Skeletal muscle cell (primary cell): ENCODE measurements at places on chromosomes 3 and 15.

DNA sequence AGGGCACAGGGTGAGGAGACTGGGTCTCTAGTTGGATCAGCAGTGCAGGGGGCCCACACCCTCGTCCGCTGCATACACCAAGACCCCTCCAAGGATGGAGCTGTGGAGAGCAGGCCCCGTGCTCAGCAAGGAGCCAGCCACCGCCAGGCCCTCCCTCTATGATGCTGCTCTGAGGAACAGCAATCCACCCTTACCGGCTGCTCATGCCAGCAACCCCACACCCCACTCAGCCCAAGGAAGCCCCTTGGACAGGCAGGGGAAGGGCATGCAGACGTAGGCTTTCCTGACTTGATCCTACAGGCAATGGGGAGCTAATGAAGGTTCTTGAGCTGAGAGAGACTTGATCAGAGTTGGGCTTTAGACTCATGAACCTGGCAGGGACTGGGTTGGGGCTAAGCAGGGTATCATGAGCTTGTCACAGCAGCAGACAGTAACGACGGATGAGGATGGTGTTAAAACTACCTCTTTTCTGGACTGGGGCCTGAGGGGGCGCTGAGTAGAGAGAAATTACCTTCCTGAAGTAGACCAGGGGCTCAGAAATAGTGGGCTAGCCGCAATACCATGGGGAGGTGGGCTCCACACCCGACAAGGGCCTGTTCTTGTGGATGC, 50.5 kb upstream of the FGD5 start:
- DNase-seq: no peak

DNA sequence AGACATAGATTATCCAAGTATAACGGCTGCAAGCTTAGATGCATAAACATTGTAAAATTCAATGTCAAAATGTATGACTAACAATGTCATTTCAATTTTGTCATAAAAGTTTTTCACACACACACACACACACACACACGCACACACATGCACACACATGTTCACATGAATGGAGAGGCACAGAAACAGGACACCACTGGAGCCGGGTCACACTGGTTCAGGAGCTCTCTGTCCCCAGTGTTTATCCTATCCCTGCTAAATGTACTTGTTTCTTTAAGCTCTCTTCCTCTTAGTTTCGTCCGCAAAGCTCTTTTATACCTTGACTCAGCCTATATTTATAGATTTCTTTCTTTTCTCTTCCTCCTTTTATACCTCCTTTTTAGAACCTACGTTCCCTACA, 249.9 kb downstream of the CADPS start:
- DNase-seq: no peak

GRCh38 chr3:169143506-169143905, 520.0 kb downstream of the MECOM start:
- DNase-seq: no peak

GRCh38 chr3:109336291-109336861, 970 bp downstream of the DPPA4 start:
- no peak for DNase-seq

- DNase-seq: no peak
Observed at GRCh38 chr15:68429691-68430470, 2.1 kb downstream of the ITGA11 start.

DNA sequence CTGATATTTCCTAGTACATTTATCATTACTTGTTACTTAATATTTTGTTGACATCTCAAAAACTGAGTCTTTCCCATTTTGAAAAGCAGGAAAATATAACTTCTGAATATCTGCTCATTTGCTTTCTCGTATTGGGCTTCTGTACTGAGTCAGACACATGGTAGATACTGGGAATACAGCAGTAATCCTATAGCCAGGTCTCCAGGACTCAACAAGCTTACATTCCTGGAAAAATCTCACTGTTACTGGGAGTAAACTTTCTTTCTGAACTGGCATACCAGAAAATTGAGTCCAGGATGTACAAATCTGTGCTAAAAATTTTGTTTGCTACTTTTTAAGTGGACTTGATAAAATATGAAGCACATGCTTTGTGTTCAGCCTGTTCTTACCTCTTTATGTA, 240.4 kb downstream of the RBMS3 start:
- DNase-seq: no peak

- no peak for DNase-seq
Observed at GRCh38 chr15:76181705-76182107, 121.9 kb downstream of the TMEM266 start.

- DNase-seq: no peak
Observed at GRCh38 chr15:79962178-79962577, 8.8 kb downstream of the BCL2A1 start.

- no peak for DNase-seq
Observed at GRCh38 chr3:128969993-128970739, 23.7 kb downstream of the CFAP92 start.

- DNase-seq: no peak
Observed at GRCh38 chr3:175447521-175447920, 588.4 kb downstream of the NAALADL2 start.

DNA sequence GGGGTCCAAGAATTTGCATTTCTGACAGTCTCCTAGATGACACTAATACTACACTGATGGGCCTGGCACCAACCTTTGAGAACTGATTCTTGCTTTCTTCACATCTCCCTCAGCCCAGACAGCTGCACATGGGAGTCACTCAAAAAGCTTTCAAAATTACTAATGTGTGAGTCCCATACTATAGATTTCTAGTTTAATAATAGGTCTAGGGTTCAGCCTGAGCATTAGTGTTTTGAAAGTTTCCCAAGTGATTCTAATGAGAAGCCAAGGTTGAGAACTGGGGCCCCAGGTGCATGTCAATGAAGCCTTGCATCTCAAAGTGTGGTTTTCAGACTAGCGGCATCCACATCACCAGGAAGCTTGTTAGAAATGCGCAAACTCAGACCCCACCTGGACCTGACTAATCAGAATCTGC, 159.9 kb upstream of the CMC1 start:
- no peak for DNase-seq

- DNase-seq: no peak
Observed at GRCh38 chr15:62297933-62298332, 132.8 kb upstream of the C2CD4B start.
